ENCODE measurements at places on chromosomes 3 and 15.

DNA sequence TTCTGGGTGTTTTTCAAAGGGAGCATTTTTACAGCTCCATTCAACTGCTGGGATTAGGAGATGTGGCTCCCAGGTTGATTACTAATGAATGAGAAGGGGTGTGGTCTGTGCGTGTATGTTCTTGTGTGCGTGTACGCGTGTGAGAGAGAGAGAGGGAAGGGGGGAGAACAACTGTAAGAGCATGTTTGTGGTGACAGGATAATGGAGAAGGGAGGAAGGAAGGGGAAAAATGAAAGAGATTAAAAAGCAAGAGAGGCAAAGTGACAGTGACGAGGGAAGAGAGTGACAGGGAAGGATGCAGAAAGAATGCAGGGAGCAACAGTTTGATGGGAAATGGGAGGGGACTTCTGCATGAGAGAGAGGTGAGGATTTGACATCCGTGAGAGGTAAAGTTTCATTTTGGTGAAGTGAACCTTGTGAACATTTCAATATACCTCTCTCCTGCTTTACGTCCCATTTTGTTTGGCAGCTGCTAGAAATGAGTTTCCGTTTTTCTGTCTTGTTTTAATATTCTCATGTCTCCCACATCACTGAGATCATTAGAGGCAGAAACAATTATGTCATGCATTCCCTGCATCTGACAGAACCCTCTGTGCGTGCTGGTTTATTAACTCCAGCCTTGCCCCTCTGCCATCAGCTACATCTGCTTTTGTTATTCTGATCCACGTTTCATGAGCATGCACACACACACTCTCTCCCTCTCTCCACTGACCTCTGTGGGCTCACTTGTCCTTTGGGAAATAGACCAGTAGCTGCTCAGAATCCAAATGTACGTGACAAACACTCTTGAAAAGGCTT lies 161.6 kb downstream of the GAP43 start:
- DNase-seq = no peak

GRCh38 chr3:71185733-71186455 lies 397.6 kb downstream of the FOXP1 start:
- DNase-seq = no peak

- DNase-seq = no peak
These were observed 72.3 kb upstream of the PRICKLE2 start for GRCh38 chr3:64297563-64297962.

DNA sequence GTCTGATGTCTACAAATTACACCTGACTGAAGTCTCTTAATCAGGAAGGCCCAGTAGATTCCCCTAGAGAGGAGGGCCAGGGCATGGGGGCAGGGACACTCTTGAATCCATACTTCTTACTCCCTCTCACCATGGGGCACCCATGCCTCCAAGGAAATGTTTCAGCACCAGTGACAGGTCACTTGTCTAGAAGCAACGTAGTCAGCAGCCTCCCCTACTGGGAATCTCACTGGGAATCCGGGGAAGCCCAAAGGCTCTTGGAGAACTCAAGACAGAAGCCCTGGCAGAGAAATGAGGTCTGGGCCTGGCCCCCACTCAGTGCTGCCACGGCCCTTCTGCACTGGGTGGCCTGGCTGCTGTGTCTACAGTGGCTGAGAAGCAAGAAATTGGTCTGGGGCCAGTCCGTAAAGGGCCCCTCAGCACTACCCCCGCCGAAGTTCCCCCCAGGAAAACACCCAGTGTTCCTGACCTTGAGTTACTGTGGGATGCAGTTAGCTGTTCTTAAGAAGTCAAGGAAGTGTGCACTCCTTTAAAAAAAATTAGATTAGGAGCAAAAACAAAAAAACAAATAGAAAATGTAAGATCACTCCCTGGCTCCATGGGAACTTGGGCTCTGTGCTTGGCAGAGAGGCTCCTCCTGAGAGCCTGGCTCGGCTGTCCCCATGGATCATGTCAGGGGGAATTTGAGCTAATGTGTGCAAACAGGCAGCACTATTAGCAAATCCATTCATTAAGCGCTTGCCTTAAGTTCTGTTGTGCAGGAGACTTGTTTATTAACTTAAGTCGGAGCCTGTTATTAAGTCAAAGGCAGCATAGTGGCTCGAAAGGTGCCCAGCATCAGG lies 5.4 kb upstream of the LINGO1 start:
- DNase-seq = no peak

GRCh38 chr3:11944052-11944673 lies 60.0 kb upstream of the SYN2 start:
- DNase-seq = no peak

GRCh38 chr3:129007792-129008191 lies 6.7 kb downstream of the EFCC1 start:
- DNase-seq = no peak

GRCh38 chr15:52733696-52734255 lies 54.6 kb upstream of the ATOSA start:
- no peak for DNase-seq

GRCh38 chr15:67701669-67702068 lies 123.6 kb upstream of the SKOR1 start:
- no peak for DNase-seq

DNA sequence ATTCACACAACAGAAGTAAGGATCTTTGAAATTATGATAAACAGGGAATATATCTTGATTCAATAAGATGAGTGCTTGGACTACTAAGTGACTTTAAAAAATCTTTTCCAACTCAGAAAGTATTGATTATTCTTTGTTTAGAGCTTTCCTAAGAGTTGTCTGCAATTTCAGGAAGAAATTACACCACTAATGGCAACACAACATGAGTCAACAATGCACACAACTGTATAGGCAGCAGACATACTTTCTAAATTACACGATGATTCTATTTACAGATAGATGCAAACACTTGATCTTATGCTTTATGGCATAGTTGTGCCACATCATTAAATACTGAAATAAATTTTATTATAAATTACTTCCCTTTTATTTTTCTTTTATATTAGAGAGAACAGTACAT lies 4.4 kb downstream of the NAA50 start:
- no peak for DNase-seq

- no peak for DNase-seq
These were observed 1123.7 kb upstream of the CADM2 start for GRCh38 chr3:83835040-83835439.

- no peak for DNase-seq
These were observed 69.1 kb upstream of the SEC13 start for GRCh38 chr3:10389995-10390394.

- no peak for DNase-seq
These were observed 5.6 kb downstream of the SLC25A38 start for GRCh38 chr3:39388741-39389248.

DNA sequence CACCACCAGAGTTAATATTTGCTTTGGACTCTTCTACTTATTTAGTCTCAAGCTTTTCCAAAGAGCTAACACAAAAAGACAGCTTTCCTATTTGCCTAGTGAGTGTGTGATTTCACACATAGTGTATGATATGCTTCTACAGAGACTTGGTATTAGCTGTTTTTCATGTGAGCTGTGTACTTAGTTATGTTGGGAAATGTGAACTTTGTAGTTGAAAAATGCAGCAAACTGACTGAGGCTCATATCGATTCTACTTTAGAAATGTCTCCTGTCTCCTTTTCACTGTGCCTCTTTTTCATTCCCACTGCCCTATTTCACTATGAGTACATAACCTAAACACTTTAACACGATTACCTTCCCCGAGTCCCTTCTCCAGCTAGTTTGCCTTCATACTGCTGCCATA lies 136.5 kb downstream of the ALCAM start:
- DNase-seq = no peak

Data from head of caudate nucleus (tissue), 42 donors.